ENCODE measurements at places on chromosomes 2 and 18. TPM values are rescaled to one million over a fixed set of nuclear protein-coding genes. Genes with fewer than 3 reads are reported as not detected.

- DNase-seq: no peak
Measured at GRCh38 chr2:234462218-234462992, 34.5 kb downstream of the ARL4C start.

GRCh38 chr2:176181551-176181950 is 6.9 kb upstream of the HOXD1 start:
- DNase-seq: no peak

GRCh38 chr18:76741346-76741745 is 81.0 kb upstream of the ZNF236 start:
- no peak for DNase-seq

GRCh38 chr2:238965371-238966071 is 117.6 kb downstream of the TWIST2 start:
- DNase-seq: no peak

The SERPINB11 gene
- not detected for total RNA-seq

DNA sequence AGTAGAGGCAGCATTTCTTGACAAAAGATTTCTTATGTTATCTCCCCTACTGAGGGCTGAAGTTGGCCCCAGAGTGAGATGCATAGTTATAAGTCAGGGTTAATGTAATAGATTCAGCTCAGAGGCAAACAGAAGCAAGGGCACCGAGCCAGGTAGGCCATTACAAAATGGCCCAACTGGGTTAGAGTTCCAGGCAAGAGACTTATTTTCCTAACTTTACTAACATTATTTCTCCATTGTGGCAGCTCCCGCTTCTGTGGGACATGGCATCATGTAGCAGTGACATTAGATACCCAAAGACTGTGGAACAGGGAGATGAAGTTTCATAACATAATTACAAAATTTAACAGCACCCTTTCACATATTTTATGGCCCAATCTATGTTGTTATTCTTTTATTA is 27.1 kb downstream of the TSPYL6 start:
- no peak for DNase-seq

GRCh38 chr2:195562570-195563566 is 94.2 kb upstream of the SLC39A10 start:
- DNase-seq: no peak

GRCh38 chr2:162795312-162795711 is 43.3 kb downstream of the KCNH7 start:
- no peak for DNase-seq

- no peak for DNase-seq
Measured at GRCh38 chr2:85887566-85888019, 1.2 kb downstream of the ST3GAL5 start.

GRCh38 chr2:109685453-109685852 is 71.3 kb downstream of the SOWAHC start:
- no peak for DNase-seq

DNA sequence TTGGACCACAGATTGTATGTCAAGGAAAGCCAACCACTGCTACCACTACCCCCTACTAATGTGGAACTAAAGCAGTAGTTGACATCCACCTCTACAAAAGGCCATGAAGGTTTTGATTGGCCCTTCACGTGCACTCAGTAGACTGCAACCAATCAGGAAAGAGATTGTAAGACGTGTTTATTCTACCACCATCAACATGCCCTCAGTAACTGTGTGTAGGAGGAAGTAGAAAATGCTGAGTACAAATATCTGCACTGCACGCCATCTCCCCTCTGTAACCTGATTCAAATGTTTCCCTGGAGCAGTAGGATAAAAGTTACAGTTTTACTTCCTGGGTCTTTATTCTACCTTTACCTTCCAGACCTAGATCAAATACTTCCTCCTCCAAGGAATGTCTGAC is 2.9 kb upstream of the CASP10 start:
- DNase-seq: no peak

The IL36G gene
- total RNA-seq: not detected

The MYOM1 gene
- total RNA-seq: 0.92 TPM

GRCh38 chr2:32358111-32358482 is 1.3 kb downstream of the BIRC6 start:
- no peak for DNase-seq

DNA sequence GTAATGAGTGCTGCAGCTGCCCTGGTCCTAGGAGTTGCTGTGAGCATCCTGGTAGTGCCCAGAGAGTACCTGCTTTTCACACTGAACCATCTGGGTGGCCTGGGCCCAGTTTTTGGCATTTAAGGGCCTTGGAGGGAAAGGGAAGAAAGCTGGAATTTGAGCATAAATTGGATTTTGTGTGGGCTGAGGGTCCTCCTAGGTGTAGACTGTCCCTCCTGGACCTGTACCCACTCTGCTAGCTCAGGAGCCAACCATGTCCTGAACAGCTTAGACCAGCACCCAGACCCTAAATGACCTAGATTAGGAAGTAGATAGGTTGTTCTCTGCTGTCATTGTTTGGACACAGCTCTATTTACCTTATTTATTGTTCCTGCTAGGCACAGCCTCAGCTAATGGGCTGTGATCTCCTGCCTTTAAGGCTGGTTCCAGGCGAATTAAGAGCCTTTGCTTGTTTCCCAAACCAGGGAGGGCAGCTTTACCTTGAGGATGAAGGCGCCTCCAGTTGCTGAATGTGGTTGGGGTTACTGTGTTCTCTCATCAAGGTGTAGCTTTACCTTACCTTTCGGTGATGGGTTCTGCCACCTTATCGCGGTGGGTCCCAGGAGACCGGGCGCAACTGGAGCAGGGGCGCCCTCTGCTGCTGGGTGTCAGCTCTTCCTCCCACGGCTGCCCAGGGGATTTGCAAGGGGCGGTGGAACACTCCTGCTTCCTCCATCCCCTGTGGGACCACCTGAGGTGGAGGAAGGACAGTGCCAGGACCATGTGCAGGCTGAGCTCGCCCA is 34.4 kb downstream of the ITGA6 start:
- DNase-seq: no peak

The CRYBA2 gene
- total RNA-seq: not detected

GRCh38 chr2:43131051-43131889 is 95.1 kb downstream of the ZFP36L2 start:
- DNase-seq: peak; percentile 24

- no peak for DNase-seq
Measured at GRCh38 chr18:65523461-65523860, 227.4 kb upstream of the CDH7 start.

The C2orf49 gene
- total RNA-seq: 20.0 TPM

- DNase-seq: no peak
Measured at GRCh38 chr2:2683606-2684224, 352.6 kb upstream of the MYT1L start.

DNA sequence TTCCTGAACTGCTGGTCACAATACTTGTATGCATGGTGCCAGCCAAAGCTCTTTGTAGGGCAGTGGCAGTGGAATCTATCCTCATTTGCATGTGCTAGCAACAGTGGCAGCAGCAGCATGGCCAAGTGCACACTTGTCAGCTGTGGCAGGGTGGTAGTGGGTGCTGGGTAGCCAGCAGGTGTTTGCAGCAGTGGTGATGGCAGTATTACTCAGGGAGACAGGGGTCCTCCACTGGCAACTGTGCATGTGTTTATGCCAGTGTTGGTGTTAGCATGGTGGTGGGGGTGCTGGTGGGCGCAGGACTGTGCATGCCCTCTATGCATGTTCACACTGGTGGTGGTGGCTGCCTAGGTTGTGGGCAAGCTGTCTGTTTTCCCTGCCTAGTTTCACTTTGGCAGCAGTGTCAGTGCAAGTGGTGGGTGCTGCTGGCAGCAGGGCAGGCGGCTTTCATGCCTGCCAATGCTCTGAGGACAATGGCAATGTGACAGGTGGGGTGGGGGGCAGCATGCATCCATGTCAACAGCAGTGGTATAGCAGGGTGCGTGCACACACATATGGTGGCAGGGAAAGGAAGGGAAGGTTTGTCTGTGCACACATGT is 41.2 kb downstream of the GALNT13 start:
- no peak for DNase-seq

The PLGLB1 gene
- total RNA-seq: 1.4 TPM

DNA sequence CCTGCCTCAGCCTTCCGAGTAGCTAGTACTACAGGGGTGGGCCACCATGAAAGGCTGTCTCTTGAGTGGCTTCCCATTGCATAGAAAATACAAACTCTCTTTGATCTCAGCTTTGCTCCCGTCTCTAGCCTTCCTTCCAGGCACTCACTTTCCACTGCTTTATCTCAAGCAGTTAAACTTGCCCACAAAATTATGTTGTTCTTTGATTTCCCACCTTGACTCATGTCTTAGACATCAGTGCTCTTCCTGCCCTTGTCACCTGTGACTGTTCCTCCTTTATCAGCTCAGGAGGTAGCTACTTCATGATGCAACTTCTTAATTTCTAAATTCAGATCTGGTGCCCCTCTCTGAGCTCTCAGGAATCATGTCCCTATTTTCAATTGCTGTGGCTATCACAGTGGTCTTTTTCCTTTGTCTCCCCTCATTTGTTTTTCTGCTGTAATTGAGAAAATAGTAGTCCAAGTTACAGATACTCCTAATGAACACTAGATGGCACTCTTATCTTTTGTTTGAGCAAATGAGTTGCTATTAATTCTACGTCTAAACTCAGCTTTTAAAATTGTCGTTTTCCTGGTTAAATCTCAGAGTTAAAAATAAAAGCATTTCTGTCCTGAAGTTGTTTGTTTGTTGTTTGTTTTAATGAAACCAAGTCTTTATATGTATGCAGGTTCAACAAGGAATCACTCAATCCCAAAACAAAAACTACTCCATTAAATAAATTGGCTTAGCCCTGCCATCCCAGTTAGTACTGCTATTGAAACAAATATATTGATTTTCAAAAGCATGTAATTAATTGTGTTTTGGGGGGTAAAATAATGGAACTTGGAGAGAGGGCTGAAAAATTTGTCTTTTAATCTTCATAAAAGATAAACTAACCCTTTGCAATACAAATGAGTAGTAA is 46.9 kb upstream of the GREB1L start:
- no peak for DNase-seq
